ENCODE measurements at places on chromosomes 11 and 22.
A peak's percentile ranks its signal among the peaks of the same experiment; 100 is the strongest.

- DNase-seq, result no peak
Measured at GRCh38 chr22:40818192-40818746, 877 bp downstream of the SLC25A17 start.

GRCh38 chr22:24893341-24894070 is 53.0 kb downstream of the LHFPL7 start:
- DNase-seq, result no peak

- no peak for DNase-seq
Measured at GRCh38 chr11:30853439-30853838, 267.3 kb upstream of the MPPED2 start.

- no peak for DNase-seq
Measured at GRCh38 chr11:36295926-36296325, at the start of gene PRR5L. PRR5L (plus strand) TSS chr11:36296288; CDS start chr11:36401122, 104,834 bp downstream.

DNA sequence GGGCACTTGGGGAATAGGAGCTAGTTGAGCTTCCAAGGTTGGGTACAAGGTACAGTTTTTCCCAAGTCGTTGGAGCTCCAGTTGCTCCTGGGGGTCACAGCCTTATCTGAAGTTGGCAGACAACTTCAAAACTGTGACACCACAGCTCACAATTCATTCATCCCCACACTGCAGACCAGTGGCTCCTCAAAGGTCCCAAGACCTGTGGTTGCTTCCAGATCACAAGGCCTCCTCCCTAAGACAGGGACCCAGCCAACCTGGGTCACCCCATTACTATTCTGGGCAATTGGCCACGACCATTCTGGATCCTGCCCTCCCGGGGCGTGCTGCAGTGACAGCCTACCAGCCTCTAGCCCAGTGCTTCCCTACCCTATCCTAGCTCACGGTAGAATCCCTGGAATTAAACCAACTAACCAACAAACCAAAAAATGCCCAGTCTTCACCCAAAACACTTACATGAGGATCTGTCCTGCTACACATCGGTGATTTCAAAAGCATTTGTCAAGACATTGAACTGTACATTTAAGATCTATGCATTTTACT is 862 bp upstream of the PDXP start:
- DNase-seq, result no peak

DNA sequence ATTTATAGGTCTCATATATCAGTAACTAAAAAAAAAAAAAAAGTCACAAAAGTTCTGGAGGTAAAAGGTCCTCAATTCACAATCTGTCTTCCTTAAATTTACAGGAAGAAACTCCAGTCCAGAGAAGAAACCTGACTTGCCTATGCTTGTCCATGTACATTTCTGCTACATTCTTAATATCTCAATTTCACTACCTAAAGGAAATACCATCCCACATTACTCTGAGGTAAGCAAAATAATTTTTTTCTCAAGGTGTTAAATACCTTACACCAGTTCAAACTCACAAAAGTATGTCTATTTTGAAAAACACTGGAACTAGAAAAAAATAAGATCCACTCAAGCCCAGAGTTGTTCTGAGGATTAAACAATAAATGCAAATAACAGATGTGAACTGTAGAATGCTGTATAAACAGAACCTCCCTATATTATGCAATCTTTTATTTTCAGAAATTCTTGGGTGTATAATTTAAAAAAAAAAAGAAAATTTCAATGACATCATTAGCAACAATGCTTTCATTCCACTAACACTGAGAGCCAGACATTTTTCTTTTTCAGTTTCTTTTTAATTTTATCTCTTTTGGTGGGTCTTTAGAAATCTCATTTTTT is 49.9 kb upstream of the GDPD4 start:
- no peak for DNase-seq

- no peak for DNase-seq
Measured at GRCh38 chr11:7524462-7525235, 10.8 kb downstream of the PPFIBP2 start.

- DNase-seq, result no peak
Measured at GRCh38 chr11:3163241-3163981, 1.7 kb downstream of the OSBPL5 start.

- DNase-seq, result no peak
Measured at GRCh38 chr11:78659326-78660270, 84.9 kb upstream of the NARS2 start.

- no peak for DNase-seq
Measured at GRCh38 chr11:121337078-121337477, 44.5 kb downstream of the SC5D start.

GRCh38 chr11:118606157-118606843 is 1.1 kb upstream of the PHLDB1 start:
- no peak for DNase-seq

DNA sequence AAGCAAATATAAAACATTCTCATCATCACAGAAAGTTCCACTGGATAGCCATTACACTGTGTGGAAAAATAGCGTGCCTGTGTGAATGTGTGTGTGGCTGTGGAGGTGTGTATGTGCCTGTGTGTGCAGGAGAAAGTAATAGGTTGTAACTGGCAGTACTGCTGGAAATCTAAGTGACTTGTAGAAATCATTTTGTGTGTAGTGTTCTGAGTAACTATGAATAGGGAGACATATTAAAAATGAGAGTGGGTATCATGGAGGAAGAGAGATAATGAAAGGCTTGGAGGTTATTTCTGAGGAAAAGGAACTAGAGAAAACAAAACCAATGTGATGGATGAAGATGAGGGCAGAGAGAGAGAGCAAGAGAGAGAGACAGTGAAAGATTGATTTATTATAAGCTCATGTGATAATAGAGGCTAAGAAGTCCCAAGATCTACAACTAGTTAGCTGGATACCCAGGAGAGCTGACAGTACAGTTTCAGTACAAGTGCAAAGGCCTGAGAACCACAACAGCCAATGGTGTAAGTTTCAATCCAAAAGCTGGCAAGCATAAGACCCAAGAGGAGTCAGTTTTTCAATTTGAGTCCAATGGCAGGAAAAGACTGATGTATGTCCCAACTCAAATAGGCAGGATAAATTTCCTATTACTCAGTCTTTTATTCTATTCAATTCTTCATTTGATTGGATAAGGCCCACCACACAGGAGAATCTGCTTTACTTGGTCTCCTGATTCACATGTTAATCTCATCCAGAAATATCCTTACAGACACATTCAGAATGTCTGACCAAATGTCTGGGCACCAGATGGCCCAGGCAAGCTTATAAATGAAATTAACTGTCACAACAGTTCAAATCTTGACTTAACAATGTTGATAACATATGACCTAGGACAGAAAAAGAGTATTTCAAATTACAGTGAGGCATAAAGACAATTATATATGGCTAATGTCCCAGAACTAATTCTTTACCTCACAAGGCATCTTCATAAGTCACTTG is 14.9 kb downstream of the KBTBD3 start:
- peak; percentile 3 for DNase-seq

GRCh38 chr11:129266536-129266935 is 74.4 kb upstream of the ARHGAP32 start:
- DNase-seq, result no peak

GRCh38 chr22:46125311-46125710 is 25.0 kb upstream of the PPARA start:
- DNase-seq, result no peak

- DNase-seq, result peak; percentile 51
Measured at GRCh38 chr11:106087815-106088435, 10.5 kb downstream of the AASDHPPT start.

GRCh38 chr11:119169282-119169719 is 776 bp downstream of the NLRX1 start:
- DNase-seq, result peak; percentile 31

DNA sequence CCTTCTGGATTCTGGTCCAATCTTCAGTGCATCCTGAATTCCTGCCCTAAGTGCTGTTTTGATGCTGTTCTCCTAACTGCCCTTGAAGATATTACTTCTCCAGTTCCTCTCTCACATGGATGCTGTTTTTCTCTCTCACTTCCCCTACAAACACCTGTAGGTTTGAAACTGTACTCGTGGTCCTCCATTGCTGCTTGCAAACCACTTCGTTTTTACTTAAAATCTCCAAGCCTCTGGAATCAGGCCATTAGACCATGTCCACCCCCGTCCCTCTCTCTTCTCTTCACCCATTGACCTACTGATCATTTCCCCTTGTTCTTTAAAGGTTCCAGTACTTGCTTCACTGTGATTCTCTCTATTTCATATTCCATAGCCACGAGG is 988.1 kb downstream of the NTM start:
- DNase-seq, result no peak

- peak; percentile 21 for DNase-seq
Measured at GRCh38 chr22:41768430-41768829, 32.0 kb upstream of the CCDC134 start.

DNA sequence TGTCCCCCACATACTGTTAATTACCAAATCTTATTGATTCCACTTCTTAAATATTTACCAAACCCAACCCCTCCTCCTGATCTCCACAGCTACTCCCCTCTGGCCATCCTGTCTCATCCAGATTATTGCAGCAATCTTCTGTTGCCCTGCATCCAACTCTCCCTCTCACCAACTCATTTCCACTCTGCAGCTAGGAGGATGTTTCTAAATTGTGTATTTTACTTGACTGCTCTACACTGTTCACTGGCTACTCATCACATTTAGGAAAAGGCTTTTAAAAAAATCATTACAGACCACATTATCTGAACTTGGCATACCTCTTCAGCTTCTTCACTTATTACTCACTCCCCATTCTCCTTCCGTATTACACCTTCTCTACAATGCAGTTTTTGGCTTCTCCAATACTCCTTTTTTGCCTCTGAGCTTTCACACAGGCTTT is 117.9 kb downstream of the ATG16L2 start:
- DNase-seq, result peak; percentile 72

DNA sequence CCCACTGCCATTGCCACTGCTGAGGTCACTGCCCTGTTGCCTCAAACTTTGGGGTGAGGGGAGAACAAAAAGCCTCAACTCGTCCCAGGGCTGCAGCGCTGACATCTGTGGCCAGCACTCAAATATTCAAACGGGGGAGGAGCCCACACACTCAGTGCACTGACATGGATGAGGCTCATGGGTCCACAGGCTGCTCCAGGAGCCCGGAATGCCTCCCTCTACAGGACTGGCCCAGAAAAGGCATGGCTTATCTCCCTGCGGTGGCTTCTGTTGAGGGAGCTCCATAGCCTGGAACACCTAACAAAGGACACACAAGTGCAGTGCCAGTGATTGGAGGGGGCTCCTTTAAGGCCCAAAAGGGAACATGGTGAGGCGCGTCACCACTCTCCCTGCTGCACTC is 341.1 kb upstream of the LUZP2 start:
- no peak for DNase-seq

GRCh38 chr11:18578975-18579598 is 9.4 kb downstream of the UEVLD start:
- DNase-seq, result no peak

DNA sequence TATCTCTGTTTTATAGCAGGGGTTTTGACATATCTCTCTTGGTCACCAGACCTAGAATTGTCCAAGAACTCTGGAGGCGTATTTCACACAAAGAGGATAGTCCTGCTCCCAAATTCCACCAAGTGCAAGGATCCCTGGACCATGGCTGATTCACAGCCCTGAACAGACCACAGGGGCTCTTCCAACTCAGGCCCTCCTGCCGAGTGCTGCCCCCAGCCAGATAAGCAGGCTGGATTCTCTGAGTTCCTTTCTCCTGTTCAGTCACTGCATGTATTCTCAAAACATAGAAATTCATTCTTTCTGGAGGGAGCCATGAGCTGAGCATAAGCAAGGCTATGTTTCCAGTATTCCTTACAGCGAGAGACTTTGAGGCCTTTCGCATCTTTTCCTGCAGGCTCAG is 13.4 kb upstream of the PLEKHB1 start:
- no peak for DNase-seq

DNA sequence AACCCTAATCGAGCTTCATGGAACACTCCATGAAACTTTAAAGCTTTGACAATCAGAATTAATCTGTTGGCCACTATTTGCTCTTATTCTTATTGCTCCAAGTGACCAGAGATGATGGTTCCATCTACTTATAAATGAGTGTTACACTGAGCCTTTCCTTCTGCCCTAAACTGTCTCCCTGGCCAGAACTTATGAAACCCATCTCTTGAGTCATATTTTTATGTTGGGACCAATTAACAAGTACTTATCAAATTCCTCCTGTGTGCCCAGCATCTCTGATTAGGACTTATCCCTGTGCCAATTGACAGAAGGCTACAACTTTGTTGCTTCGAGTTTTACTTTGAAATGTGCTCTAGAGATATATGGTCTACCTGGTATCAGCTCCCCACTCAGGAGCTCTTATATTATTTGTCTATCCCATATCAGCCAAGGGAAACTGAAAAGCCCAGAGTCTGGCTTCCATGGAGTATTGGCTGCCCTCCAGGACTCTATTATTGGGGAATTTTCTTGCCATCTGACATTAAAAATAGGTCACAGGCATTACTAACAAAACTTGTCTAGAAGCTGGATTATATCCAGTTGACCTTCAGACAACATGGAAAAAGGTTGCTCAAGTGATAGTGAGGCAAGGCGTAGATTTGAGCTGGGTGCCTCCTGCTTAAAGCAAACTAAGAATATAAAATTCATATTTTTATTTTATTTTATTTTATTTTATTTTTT is 8.8 kb downstream of the KREMEN1 start:
- no peak for DNase-seq
